Left colon (tissue), 2 donors: ENCODE measurements at places on chromosomes 2 and 18.

DNA sequence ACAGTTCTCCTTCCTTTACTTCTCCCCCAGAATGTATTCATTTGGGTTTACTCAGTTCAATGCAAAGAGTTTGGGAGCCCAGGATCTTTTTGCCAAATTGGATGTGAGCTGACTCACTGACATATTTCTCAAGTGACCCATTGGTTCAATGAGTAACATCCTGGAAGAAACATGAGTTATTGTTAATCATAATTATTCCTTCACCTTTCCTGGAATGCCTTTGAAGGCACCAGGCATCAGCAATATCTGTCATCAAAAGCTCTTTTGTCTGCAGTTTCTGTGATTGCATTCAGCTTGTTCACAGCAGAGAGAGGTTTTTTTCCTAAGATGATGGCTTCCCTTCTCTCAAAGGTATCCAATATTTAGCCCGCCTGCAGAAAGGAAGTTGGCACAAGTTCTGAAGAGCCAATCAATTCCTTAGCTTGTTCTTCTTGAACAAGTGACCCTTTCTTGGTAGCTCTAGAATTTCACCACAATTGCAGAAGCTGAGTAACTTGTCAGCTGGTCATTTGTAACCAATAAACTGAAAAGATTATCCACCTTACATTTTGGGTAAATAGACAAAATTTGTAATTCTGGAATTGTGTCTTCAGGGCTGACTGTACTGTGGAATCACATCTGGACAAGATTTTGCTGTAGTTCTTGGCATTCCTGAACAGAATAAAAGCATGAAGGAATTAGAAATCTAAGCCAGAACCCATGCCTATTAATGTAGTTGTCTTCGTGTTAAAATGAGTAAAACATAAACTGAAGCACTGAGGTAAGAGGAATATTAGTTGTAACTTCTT, 72.2 kb upstream of the TMEM17 start:
- no peak for DNase-seq

DNA sequence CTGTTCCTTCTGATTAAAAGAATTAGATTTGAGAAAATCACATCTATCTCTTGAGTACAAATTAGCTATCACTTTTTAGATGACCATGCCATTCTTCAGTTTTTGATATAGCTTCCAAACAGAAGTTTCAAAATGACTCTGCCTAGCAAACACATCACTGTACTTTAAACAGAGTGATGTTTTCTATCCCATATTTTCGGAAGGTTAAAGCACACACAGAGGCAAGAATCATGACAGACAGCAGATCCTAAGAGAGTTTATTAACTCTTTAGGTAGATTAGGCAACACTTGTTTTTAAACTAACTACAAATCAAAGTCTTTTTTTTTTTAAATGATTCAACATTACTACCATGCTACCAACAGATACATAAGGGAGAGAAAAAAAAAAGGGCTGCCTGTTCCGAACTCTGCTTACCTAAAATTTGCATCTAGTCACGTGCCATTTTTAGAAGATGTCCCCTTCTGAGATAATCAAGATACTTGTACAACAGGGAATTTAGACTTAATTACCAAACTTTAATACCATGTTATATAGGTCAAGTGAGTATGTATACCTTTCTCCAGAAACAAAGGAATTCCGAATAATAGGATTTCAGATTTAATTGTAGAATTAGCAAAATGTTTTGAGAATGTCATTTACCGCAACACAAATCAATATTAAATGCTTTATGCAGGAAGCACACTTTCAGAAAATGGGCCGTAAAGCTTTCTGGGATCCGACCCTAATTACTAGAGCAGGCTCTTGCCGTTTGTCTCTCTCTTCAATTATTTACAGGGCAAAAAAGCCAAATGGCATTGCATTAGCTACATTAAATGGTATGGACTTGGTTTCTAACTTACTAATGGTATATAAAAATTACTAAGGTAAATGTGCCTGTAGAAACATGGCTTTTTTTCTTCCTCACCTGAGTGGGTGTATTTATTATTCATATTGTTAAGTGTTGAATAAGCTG, 2.6 kb downstream of the RBMS1 start:
- DNase-seq, result no peak

- no peak for DNase-seq
Measured at GRCh38 chr2:1663621-1664020, 80.7 kb downstream of the PXDN start.

GRCh38 chr18:39435996-39436395, 1870.4 kb upstream of the CELF4 start:
- DNase-seq, result no peak

GRCh38 chr2:65369574-65369973, 62.8 kb downstream of the SPRED2 start:
- no peak for DNase-seq

- no peak for DNase-seq
Measured at GRCh38 chr2:169232551-169233154, 129.7 kb downstream of the LRP2 start.

DNA sequence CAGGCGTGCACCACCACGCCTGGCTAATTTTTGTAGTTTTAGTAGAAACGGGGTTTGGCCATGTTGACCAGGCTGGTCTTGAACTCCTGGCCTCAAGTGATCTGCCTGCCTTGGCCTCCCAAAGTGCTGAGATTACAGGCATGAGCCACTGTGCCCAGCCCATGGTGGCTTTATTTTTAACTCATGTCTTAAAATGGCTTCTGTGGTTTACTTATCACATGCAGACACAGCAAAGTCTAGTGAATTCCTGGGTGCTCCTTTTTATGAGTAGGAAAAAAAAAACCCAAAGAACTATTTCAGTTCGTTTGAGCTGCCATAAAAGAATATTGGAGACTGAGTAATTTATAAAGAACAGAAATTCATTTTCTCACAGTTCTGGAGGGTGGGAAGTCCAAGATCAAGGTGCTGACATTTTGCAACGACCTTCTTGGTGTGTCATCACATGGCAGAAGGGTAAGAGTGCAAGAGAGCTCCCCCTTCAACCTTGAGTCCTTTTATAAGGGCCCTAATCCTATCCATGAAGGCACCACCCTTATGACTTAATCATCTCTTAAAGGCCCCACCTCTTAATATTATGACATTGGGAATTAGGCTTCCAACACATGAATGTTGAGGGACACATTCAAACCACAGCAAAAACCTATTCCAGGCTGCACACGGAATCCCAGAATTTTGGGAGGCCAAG, 12.6 kb upstream of the REL start:
- DNase-seq, result no peak

GRCh38 chr2:20443276-20443920, 3.5 kb upstream of the RHOB start:
- peak; percentile 43 for DNase-seq

DNA sequence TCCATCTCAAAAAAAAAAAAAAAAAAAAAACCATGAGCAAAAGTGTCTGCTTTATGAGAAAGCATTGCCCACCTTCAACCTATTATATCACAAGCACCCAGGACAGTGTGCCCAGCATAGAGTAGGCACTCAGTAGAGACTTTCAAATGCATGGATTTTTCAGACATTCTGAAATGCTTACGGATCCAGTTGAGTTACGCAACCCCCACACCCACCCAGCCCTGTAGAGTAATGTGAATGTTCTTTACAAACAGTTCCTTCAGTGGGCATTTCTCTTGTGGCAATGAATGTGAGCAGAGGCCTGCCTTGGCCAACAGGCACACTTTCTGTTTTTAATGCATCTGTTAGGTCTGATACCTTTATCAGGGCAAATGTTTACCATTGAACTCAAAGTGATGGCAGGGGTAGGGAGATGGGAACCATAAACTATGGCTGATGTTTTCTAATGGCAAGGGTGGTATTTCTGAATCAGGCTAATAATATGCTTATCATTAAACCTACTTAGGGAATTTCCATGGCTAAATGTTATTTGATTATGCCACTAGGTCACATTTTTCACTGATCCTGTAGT, 65.0 kb upstream of the RPL31 start:
- no peak for DNase-seq

DNA sequence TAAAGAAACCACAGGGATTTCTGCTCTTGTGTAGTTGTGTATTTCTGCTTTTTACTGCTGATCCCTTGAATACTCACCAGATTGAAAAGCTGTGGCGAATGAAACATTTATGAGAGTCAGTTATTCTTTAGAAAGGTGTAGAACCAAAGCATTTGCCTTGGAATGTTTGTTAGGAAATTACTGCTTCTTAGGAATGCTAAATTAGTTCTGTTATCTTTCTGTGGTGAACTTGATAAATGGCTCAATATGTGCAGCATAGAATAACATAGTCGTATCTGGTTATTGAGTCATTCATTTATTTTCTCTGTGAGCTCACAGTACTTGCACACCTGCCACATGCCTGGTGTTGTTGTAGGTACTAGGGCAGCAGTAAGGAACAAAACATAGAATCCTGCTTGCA, 57.0 kb upstream of the FAM237A start:
- no peak for DNase-seq

DNA sequence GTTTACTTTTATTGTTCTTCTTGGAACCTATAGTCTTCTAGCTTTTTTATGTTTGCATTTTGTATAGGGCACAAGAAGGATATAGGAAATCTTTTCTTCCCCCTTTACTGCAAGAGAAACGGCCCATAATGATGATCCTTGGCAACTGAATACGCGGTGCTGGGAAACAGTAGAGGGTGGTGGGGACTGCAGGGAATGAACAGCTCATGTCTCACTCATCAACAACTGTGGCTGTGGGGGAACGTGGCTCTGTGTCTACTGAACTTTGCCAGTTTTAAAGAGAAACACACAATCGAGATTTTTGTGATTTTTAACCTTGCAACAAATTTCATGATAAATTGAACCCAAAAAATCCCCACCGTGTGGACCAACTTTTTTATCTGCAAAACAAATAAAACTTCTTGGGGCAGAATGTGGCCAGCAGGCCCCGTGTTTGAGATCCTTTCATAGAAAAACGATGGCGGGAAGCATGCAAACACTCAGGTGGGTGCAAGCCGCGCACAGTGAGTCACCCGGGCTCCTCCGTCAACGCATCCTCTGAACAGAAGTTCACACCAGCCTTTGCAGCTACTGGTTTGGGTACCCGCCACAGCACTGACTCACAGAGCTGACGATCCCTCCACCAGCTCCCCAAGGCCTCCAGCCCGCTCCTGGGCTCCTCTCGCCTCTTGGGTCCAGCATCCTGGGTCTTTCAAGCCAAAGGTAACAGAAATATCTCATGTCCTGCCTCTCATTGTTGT, 149.3 kb downstream of the COL6A3 start:
- DNase-seq, result no peak
